ENCODE measurements at places on chromosomes 5 and 9.

GRCh38 chr9:1052365-1053281 is 2.5 kb downstream of the DMRT2 start:
- no peak for DNase-seq

GRCh38 chr9:133104718-133105460 is 16.2 kb downstream of the RALGDS start:
- DNase-seq = no peak

DNA sequence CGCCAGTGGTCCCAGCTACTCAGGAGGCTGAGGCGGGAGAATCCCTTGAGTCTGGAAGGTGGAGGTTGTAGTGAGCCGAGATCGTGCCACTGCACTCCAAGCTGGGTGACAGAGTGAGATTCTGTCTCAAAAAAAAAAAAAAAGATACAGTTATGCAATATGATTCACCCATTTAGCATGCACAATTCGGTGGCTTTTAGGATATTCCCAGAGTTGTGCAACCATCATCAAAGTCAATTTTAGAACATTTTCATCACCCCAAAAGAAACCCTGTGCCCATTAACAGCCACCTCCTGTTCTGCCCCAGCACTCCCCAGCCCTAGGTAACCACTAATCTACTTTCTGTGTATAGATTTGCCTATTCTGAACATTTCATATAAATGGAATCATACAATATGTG is 4.3 kb upstream of the DHFR start:
- no peak for DNase-seq

DNA sequence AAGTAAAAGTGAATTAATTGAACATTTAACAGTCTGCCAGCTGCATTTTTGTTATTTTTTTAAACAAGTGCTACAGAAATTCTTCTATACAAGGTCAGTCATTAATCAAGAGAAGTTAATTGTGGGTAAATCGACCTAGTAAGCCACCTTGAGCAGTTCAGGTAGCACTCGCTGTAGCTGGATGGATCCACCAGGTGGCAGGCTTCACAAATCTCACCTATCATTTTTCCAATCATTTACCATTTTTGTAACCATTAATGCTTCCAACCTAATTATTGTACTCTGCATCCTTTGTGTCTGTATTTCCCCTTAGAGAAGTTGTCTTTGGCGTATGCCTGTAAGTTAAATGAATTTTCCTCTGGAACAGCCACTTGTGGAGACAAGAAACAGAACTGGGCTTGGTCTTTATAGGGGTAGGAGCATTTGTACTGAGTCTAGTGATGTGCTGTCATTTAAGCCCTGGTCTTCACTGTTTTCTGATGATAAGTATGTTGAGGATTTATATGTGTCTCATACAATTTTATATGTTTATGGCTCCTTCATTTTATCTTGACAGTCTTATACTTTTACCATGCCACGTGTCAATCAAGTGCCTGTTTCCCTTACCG is 39.5 kb downstream of the CD180 start:
- peak; percentile 24 for DNase-seq

GRCh38 chr9:135088348-135088978 is 995 bp downstream of the OLFM1 start:
- no peak for DNase-seq

GRCh38 chr5:167945542-167946384 is 345.7 kb upstream of the WWC1 start:
- no peak for DNase-seq

GRCh38 chr5:160229190-160229742 is at the start of gene FABP6:
TSS of gene FABP6 (plus strand) at chr5:160229506. CDS start at chr5:160229558, 52 bp downstream.
- DNase-seq = no peak

- no peak for DNase-seq
Observed at GRCh38 chr5:91123901-91124300, 259.2 kb downstream of the ARRDC3 start.

- peak; percentile 60 for DNase-seq
Observed at GRCh38 chr9:137240318-137240840, 708 bp upstream of the TUBB4B start.

GRCh38 chr9:126500600-126501382 is 112.9 kb upstream of the LMX1B start:
- peak; percentile 53 for DNase-seq

DNA sequence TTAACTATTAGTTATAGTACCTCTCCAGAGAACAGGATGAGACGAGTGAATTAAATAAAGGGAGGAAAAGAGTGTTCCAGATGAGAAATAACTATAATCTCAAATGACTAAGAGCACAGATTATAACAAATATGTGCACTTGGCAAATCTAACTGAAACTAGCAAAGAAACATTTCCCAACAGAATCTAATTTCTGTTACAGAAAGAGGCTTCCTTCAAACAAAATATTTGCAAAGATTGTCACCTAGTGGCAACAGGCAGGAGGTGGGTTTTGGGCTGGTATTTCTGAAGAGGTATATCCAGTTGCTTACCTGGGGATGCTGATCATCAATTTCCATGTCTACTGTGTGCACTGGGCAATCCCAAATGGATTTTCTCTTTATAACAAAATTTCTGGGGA is 5.6 kb upstream of the SPDL1 start:
- DNase-seq = no peak

DNA sequence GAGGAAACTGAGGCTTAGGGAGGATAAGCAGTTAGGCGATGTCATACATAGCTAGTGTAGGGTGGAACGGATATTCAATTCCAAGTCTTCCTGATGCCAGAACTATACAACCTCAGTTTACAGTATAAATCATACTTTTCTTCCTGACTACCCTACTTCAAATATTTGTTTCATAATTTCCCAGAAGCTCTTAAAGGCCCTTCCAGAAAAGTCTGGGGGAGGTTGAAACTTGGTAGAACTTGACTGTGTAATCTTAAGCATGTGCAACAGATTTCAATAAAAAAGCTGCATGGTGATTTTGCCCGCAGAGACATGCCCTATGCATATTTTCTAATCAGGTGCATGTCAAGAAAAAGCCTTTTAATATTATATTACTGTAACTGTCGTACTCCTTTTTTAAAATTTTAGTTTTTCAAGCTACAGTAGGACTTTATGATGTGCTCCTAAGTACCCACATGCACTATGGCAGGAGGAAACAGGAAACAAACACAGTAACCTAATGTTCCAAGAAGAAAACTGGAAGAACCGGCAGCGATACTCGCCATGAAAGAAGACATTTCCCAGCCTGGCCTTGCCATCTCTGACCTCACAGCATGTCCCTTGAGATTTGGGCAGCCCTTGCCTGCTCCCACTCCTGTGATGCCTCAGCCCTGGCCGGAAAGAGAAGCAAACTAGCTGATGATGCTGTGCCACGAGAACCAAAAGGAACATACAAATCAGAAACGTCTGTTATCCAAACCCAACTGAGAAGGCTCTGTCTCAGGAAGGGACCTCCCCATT is 266.0 kb downstream of the EFNA5 start:
- DNase-seq = no peak

DNA sequence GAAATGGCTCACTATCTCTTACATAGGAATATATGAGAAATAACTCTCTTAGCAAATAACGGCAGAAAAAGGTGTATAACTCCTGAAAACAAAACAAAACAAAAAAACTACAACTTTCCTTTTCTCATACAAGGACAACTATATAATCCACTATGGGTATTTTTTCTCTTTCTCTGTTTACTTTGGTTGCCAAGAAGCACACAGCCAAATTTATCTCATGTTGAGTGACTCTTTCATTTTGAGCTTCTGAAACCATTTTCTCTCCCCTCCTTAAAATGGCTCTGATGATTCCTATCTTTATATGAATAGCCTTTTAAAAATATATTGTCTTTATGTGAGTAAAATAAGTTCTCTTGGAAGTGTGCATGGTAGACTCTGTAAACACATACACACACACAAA is 128.7 kb downstream of the TRIM32 start:
- no peak for DNase-seq

DNA sequence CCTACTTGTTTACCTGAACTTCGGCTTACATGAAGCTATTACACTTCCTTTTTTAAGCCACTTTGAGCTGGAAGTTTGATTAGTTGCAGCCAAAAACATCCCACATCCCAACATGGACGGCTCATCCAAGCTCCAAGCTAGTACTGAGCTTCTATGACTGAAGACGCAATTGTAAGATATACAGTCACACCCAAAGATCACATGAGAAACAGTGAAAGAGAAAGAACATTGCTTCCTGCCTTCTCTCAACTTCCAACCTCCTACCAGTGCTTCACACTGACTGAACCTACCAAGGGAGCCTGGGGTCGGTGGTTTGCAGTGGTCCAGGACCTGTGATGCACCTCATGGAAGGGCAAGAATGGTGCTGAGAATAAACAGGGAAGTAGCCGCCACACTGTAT is 27.4 kb upstream of the ADRA1B start:
- DNase-seq = no peak

DNA sequence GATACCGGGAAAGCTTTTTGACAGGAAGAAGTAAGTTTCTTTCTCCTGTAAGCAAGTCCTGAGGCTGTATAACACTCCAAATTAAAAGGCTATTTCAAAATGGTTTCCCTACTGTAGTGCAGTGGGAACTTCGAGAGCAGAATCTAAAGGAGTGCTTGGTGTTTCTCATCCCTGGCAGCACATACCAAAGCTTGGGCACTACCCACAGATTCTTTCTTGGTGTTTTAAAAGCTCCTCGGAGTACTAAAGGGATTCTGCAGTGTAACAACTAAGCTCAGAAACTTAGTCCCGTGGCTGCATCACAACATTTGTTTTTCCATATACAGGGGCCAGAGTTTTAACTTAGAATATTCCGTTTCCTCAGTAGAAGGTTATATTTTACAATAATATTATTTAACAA is 5.6 kb upstream of the APC start:
- no peak for DNase-seq

DNA sequence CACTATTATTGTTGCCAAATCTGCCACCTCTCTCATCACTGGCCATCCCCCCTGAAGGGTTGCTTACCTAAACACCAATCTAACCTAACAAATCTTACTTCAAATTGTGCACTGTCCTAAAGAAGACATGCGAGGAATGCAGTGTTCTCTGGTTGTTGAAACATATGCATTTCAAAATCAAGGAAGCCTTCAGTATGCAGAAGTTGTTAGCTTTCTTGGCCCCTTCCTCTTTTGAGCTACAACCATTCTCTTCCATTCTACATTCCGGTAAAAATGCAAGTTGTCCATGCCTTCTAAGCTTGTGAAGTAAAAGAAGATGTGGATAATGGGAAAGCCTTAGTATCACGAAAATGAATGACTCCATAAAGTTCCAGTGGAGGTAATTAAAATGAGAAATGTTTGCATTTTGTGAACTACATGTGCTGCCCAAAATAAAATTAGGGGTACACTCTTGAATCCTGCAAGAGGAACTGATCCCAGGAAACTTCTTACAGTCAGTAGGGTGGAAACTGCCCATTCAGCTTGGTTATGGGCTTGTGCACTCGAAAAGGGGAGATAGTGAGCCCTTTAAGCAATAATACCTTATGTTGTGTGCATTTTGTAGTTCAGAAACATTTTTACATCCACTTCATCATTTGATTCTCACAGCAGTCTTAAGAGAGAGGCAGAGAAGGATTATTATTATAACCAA is 77.6 kb upstream of the ADRB2 start:
- no peak for DNase-seq

- no peak for DNase-seq
Observed at GRCh38 chr5:80034559-80034958, 589 bp upstream of the THBS4 start.

GRCh38 chr5:83639911-83640310 is 80.7 kb downstream of the HAPLN1 start:
- no peak for DNase-seq

DNA sequence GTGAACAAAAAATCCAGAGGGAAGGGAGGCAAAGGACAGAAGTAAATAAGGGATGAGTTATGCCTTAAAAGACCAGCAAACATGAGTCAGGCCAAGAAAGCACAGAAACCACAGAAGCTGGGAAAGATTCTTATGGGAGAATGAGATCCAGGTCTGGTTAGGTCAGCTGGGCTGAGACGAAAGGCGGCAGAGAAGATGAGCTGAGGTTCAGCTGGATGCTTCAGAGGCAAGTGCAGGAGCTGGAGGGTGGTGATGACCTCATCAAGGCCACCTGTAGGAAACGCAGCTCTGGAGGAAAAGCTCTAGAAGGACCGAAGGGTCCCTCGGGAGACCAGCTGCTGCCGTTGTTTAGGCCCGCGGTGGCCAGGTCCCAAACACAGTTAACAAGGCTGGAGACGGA is 152.0 kb downstream of the MYO10 start:
- DNase-seq = no peak

DNA sequence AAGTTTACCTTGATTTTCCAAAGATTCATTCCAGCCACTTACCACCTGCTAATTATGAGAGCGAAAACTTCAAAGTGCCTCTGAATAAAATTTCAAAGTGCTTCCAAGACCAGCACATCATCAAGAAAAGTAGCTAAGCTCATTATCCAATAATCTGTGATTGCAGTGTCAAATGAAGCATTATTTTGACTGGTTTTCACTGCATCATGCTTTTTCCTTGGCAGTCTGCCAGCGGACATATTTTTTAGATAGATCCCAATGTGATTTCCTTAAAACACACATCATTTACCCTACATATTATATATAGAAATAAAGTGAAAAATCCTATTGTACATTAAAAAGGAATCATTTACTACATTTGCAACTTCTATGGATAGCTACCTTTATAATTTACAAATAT is 508.6 kb upstream of the FAM174A start:
- DNase-seq = no peak
